Activated T-cell treated with anti-CD3 and anti-CD28 coated beads for 24 hours (primary cell): ENCODE measurements at places on chromosomes 4 and X.

GRCh38 chr4:37601531-37601930 is 84.6 kb downstream of the RELL1 start:
- DNase-seq = no peak

GRCh38 chr4:165177725-165178666 is 29.4 kb upstream of the KLHL2 start:
- DNase-seq = no peak

- no peak for DNase-seq
These were observed 112.9 kb downstream of the MBNL3 start for GRCh38 chrX:132375941-132376340.

DNA sequence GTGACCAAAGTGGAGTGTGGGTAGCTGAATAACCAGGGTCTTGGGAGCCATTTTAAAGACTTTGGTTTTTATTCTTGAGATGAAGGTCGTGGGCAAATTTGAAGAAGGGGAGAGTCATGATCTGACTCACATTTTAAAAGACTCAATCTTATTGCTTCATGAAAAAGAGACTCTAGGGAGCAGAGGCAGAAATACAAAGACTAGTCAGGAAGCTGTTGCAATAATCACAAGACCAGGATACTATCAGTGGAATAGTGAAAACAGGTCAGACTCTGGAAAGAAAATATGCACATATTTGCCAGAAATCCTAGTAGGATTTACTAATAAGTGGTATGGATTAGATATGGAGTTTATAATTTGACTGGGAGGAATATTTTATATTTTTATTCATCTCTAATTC is 448.4 kb downstream of the RAPGEF2 start:
- no peak for DNase-seq

DNA sequence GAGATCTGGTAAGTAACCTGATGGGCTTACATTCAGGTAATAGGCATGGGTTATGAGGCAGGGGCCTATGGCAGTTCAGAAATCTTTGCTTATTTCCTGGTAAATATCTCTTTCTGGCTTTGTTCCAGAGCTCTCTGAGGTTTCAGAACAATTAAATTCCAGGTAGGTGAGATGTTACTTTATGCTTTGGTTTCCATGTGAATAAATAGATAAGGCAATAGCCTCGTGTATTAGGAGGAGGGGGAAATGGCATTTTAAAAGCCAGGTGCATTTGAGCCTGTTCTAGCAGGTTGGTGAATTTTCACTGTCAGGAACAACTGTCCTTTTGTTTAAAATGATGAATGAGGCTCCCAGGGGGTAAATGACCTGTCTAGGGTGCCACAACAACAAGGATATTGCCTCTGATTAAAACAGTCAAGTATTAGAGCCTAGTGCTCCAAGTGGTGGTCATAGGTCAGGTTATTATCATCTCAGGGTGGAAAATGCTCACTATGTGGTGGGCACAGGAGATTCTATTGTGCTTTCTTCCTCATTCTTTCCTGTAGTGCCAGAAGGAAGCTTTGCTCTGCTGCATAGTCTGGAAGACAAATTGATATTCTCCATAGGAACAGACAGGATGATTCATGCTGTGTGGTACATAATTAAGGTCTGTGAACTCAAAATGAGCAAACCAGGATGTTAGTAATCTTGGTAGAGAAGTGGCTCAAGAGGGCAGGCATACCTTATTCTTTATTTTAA is 296.2 kb downstream of the INPP4B start:
- no peak for DNase-seq

DNA sequence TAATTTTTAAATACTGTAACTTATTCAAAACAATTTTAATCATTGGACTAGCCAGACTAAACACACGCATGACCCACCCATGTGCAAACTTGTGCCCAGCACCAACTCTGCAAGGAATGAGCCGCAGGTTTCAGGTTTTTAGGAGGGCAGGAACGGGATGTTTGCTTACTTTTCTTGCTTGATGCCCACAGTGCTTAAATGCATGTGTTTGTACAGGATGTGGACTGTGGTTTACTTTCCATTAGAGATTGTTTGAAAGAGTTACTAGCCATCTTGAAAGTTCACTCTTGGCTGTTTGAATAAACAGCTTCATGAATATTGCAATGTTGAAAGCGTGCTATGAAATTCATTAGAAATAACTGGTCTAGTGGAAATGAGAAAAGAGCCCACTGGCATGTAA is 83.3 kb downstream of the STK32B start:
- DNase-seq = no peak

GRCh38 chr4:88697588-88698329 is at the start of gene NAP1L5:
Gene NAP1L5 (minus strand): TSS chr4:88697829. CDS start chr4:88697754, 75 bp downstream.
- DNase-seq = peak; percentile 46

- DNase-seq = no peak
These were observed 13.2 kb downstream of the HS3ST1 start for GRCh38 chr4:11415409-11416070.

DNA sequence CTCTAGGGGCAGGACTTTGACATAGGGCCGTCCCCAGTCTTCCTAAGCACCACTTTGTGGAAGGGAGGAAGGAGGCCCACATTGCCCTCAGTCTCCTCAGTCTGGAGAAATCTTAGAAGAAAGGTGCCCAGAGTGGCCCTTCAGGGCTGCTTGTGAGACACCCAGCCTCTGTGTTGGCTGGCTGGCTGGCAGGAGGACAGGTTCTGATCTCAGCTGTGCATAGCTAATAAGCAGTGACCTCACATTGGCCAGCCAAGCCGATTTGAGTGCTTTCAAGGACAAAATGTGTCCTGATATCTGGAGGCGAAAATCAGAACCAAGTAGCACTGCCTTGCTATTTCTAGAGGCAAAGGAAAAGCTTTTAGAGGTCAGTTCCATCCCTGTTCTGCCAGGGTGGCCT is 211.5 kb downstream of the BCOR start:
- no peak for DNase-seq

DNA sequence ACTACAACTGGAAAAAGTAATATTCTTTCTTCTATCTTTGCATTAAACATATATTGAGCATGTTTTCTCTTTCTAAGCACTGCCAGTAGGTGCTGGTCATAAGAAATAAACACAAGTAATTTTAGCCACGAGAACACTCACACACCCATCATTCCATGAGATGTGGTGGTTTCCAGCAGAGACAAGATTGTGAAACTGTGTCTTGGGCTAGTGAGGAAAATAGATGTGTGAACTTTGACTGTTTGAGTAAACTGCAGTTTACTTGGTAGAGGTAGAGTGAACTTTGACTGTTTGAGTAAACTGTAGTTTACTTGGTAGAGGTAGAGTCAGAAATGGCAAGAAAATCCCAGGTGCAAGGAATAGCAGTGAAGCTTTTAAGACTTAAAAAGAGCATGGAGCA is 300.9 kb upstream of the HS3ST1 start:
- DNase-seq = no peak

DNA sequence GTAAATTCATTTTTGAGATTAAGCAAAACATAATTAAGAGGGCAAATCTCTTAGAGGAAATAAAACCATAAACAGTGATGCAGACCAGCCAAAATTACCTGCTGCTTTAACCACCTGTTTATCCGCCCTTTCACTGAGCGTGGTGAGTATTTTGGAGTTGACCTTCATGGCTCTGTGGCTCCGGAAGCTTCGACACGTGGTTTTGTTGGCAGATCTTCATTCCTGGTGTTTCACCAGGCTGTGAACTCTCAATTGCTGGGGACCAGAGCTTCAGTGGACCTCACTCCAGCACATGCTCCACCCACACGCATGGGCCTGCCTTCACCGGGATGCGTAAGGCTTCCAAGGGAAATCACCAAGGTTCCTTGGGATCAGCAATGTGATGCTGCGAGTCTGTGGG is 83.8 kb downstream of the FHDC1 start:
- DNase-seq = no peak

DNA sequence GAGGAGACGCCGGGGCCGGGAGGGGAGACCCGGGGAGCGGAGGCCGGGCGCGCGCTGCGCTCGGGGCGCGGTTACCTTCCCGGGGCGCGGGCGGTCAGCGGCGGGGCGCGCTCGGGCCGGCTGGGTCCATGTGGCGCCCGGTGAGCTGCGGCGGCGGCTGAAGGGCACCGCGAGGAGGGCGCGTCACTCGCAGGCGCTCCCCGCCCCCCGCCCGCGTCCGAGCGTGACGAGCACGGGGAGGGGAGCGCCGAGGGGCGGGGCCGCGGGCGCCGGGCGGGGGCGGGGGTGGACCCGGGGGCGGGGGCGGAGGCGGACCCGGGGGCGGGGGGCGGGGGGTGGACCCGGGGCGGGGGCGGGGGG is at the start of gene CPLX1:
CPLX1 (minus strand) TSS at position 159 of the 360 bp plus-strand sequence. CDS start 1,607 bp downstream, outside the sequence.
- DNase-seq = no peak

DNA sequence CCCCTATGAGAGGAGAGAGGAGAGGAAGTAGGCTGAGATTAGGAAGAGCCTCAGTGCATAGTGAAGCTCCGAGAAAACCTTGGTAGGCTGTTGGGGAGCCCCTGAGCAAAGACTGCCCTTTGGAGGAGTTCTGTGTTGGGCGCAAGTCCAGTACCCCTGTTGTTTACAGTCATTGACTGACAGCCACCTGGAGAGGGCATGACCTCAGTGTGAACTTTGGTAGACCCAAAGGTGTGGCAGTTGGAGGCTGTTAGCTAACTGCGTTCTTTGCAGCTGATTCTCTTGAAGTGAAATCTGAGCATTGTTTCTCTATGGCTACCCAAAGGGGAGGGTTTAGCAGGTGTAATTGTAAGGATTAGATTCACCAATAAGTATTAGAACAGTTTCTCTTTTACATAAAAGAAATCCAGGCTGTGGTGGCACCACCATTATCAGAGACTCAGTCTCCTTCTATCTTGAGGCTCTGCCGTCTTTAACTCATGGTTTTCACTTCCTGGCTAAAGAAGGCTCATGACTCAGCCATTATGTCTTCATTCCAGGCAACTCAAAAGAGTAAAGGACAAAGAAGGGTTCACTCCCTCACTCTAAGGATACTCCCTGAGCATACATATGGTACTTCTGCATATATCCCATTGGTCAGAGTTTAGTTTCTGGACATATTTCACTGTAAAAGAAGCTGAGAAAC is 33.4 kb downstream of the ANXA3 start:
- DNase-seq = no peak

- DNase-seq = no peak
These were observed 315.3 kb downstream of the PAPSS1 start for GRCh38 chr4:107404591-107405300.

- DNase-seq = no peak
These were observed 4.1 kb downstream of the ARMCX2 start for GRCh38 chrX:101655534-101655933.

GRCh38 chr4:3284734-3285557 is 7.9 kb upstream of the RGS12 start:
- no peak for DNase-seq

GRCh38 chr4:159520074-159520473 is 417.2 kb downstream of the RAPGEF2 start:
- no peak for DNase-seq

DNA sequence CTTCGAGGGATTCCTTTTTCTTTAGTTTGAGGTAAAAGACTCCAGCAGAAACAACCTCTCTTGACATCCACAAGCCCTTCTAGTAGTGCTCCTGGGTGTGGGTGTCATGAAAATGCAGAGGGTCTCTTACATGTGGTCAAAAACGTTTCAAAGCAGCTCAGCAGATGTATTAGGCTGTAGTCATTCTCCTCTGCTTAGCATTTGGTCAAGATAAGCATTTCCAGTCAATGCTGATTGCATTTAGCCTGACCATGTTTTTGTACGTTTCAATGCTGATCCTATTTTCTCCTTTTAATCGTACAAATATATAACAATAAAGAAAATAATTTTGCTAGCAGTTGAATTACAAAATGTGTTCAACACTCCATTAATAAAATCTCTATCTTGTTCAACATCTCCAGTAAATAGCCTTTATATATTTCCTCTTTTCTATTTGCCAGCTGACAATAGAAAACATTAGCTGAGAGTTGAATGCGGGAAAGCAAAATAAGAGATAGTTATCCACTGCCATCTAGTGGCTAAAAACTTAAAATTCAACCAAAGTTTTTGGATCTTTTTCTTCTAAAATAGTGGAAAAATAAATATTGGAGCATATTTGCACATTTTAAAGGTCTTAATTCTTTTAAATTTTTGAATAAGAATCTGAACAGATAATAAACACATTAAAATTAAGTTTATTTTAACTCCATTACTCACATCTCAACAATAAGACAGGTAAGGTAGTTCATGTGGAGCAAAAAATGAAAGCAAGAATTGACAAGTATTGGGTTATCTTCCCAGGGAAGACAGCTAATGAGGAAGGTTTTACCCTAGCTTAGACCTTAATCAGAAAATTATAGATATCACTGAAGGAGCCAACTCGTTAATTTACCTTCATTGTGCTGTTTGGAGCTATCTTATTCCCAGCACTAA is 15.2 kb upstream of the PACRGL start:
- DNase-seq = no peak

DNA sequence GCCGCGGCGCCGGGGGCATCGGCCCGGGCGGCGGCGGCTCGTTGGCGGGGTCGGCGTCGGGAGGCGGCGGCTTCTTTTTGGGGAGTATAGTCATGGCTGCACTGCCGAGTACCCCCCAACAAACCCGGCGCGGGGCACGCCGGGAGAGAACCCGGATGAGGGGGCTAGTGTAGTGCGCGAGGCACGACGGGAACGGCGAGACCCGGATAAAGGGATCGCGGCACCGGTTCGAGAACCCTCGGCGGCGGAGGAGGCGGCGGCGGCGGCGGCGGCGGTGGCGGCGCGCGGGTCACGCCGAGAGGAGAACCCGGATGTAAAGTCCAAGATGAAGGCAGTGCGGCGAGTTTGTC is at the start of gene OTUD5:
OTUD5 (minus strand) TSS at position 131 of the 350 bp plus-strand sequence; CDS start at position 94, 37 bp downstream.
- peak; percentile 62 for DNase-seq
